ENCODE measurements at places on chromosomes 11 and 22. TPM values are rescaled to one million over a fixed set of nuclear protein-coding genes. Genes with fewer than 3 reads are reported as not detected.

- DNase-seq: no peak
Observed at GRCh38 chr11:117735350-117735977, 61.6 kb downstream of the DSCAML1 start.

DNA sequence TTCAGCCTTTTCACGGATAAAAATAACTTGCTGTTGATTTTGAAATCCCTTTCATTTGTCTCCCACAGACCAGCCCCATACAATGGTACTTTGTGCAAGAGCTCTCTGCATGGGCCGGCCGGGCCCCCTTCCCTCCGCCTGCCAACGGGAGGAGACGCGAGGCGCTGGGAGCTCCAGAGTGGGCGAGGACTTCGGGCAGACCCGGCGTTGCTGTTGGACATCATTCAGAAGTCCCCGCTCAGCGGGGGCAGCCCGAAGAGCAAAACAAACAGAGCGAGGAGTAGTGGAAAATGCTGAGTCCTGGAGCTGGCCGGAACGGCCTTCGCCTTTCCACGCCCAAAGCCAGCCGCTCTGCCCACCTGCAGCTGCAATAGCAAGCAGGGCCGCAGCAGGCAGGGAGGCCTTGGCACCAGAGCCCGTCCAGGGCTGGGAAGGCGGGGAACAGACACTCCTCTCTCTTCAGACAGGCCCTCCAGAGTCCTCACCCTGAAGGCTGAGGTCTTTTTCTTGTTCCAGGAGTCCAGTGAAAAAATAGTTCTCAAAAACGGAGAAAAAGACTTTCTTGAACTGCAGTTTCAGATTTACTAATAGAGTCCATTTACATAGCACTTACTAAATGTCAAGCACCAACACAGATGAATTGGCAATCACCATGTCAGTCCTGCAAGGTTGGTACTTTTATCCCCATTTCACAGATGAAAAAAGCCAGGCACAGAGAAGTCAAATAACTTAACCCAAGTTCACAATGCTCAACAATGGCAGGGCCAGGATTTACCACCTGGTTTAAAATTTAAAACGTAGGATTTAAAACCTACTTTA lies 135.5 kb downstream of the ETS1 start:
- DNase-seq: no peak

- DNase-seq: no peak
Observed at GRCh38 chr22:25888399-25889054, 146.5 kb downstream of the MYO18B start.

P2RX6 gene
- not detected for total RNA-seq

DNA sequence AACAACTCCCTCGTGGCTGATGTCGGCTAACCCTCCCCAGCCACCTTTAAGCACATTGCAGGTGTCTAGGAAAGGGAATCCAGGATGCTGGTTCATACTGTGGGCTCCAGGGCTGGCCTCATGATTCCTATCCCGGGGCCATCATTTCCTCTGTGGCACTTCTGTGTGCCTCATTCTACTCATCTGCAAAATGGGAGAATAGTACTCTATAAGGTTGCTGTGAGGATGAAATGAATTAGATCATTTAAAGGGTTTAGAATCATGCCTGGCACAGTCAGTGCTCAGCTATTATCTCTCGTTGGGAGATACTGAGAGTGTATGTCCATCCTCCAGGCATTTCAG lies 4.3 kb upstream of the FADS3 start:
- DNase-seq: no peak

MS4A1 gene
- not detected for total RNA-seq

CCDC81 gene
- total RNA-seq: not detected

DNA sequence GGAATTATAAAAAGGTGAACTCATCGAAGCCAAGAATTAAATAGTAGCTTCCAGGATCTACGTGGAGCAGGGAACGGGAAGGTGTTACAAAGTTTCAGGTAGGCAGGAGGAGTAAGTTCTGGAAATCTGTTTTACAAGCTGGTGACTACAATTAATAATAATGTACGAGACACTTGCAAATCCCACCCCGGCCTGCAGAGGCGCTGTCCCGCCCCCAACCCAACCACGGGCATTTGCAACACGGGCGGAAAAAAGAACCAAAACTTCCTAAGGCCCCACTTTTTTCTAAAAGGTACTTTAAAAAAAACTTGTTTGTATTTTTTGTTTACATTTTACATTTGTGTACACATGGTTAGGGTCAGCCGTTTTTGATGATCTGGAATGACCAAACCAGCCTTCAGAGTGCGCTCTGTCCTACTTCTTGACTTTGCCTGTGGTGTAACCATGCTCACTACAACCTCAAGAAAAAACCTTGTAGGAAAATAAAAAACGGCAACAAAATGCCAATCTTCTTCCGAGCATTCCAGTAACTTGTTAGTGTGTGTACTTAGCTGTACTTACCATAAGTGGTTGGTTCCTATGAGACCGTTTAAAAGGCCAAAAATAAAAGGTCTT lies 449.6 kb upstream of the B3GAT1 start:
- DNase-seq: no peak

DNA sequence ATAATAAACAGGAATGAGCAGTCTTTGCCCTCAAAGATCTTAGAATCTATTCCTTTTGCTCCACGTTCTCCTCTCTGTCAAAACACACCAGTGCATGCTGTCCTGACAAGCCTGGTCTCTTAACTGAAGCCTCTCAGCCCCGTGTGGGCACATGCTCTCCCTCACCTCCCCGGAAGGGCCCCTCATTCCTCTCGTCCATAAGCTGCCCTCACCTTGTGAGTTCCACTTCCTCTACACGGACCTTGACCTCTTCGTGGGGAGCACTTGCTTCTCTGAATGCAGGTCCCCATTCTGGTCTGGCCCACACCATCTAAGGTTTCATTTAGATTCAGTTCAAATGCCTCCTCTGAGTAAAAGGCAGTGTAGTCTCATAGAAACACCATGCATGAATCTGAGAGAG lies 412.3 kb upstream of the SYN3 start:
- DNase-seq: no peak

- DNase-seq: no peak
Observed at GRCh38 chr11:19940831-19941230, 219.4 kb downstream of the DBX1 start.

- DNase-seq: no peak
Observed at GRCh38 chr11:46235777-46236688, 41.4 kb upstream of the CREB3L1 start.

DNA sequence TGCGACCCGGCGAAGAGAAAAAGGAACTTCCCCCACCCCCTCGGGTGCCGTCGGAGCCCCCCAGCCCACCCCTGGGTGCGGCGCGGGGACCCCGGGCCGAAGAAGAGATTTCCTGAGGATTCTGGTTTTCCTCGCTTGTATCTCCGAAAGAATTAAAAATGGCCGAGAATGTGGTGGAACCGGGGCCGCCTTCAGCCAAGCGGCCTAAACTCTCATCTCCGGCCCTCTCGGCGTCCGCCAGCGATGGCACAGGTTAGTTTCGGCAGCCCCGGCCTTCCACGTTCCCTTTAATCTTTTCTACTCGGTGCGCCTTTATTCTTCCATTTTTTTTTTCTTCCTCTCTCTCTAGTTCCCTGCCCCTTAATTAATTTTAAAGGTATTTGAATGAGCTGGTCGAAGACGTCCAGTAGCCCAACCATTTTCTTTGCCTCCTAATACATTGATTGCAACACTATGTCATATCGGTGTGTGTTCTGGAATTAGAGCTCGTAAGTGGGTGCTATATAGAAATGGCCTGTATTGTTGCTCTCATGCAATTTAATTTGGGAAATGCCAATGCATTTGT lies 537 bp downstream of the EP300 start:
- no peak for DNase-seq

GRCh38 chr11:116927163-116927974 lies 89.9 kb upstream of the APOA1 start:
- no peak for DNase-seq

HOATZ gene
- total RNA-seq: not detected

GRCh38 chr11:73983741-73984538 lies 1.3 kb upstream of the UCP2 start:
- DNase-seq: no peak

- DNase-seq: no peak
Observed at GRCh38 chr11:101862391-101863233, 52.2 kb upstream of the CEP126 start.

DNAJB7 gene
- not detected for total RNA-seq

DNA sequence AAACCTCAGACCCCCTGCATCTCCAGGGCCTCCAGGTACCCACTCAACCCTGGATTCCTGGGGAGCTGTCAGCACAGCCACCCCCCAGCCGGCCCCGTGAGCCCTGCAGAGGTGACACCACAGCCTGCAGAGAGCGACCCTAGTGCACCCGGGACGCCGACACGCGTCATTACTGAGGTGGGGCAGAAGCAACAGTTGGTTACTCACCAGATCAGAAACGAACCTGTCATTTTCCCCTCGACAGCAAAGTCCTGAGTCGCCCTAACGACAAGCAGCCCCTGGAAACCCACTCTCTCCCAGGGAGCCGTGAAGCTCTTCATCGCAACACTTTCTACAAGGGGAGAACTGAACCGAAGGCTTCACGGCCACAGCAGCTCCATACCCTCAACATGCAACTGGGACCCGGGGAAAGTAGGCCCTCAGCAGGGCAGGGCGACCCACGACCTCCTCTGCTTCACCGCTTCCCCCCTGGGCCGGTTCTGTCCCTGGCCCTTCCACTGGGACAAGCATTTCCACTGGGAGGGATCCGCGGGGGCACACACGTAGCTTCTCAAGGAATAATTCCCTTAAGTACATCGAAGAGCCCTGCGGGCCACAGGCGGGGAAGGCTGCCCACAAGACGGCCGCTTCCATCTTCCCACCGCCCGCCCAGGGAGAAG lies 1.6 kb downstream of the BRD1 start:
- no peak for DNase-seq

DNA sequence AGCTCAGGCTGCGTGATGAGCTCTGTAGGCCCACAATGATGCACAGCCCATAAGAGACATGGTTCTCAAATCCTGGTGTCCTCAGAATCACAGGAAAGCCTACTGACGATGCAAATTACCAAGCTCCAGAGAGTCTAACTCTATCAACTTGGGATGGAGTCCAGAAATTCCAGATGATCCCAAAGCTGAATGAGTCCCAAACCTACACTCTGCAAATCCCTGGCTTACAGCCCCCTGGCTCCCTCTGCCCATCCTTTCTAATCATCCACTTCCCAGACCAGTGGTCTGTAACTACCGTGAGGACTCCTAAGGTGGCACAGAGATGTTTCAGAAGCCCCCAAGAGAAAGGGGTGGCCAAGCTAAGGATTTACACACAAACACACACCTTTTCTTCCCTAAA lies 13.5 kb downstream of the ARFGAP2 start:
- no peak for DNase-seq

DNA sequence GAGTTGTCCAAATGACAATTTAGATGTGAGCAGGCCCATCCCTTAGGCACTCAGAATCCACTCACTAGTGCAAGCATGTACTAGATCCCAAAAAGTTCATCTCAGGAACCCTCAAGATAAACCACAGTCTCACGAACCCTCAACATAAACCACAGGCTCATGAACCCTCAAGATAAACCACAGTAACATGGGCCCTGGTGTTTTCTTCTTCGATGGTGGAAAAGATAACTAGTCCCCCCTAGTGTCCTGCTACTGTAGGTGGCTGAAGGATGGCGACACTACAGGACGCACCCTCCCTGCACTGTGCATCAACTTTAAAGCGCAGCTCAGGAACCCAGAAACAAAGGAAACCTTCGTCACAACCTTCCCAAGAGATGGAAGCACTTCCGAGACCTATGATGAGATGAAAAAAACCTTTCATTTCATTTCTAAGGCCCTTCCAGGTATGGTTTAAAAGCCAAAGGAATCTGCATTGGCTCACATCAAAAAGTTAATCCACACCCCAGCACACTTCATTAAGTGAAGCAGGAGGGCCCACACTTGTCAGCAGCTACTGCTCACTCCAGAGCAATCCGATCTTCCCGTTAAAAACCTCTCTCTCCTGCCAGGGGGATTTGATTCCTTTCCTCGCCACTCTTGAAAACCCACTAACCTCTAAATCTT lies 2.4 kb downstream of the LARGE1 start:
- no peak for DNase-seq

DNA sequence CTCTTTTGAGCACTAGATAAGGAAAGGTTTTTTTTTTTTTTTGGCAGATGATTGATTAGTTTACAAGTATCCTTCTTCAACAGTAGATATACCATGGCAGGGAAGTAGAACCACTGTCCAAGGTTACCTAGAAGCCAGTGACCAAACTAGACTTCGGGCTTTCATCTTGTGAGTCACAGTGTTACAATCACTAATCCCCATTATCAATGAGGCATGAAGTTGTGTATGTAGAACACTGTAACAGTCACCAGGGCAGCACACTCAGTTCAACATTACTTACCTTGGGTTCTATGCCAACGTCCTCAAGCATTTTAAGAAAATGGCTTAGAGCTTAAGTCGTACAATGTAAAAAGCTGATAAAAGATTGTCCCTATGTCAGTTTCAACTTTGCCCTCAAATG lies 430.9 kb downstream of the ETS1 start:
- peak; percentile 71 for DNase-seq

GRCh38 chr11:33449798-33450197 lies 192.6 kb downstream of the HIPK3 start:
- DNase-seq: peak; percentile 71

HORMAD2 gene
- not detected for total RNA-seq

Measured in kidney epithelial cell (primary cell).